A375 (cell line): ENCODE measurements at places on chromosomes 5 and 9. TPM values are rescaled to one million over a fixed set of nuclear protein-coding genes. Genes with fewer than 3 reads are reported as not detected.

PLPPR1 gene
- not detected in 2 replicates for total RNA-seq

APBB3 gene
- total RNA-seq = 21.5 and 23.7 TPM in 2 replicates

PPP3R2 gene
- total RNA-seq = not detected in 2 replicates

BRD3 gene
- 8.0 and 9.8 TPM in 2 replicates for total RNA-seq

SELENOP gene
- 0.49 TPM in 1 of 2 replicates, not detected in the other for total RNA-seq

OBP2B gene
- total RNA-seq = not detected in 2 replicates

ENTPD2 gene
- total RNA-seq = not detected in 2 replicates

CIZ1 gene
- total RNA-seq = 71.0 and 84.0 TPM in 2 replicates

WNT8A gene
- not detected in 2 replicates for total RNA-seq

S1PR3 gene
- not detected in 2 replicates for total RNA-seq

RHOBTB3 gene
- total RNA-seq = 54.3 and 63.5 TPM in 2 replicates

ROR2 gene
- total RNA-seq = 0.15 TPM in 1 of 2 replicates, not detected in the other

PCDHA10 gene
- 1.5 and 1.8 TPM in 2 replicates for total RNA-seq

SOHLH1 gene
- not detected in 2 replicates for total RNA-seq

PCDHA9 gene
- total RNA-seq = 1.8 and 2.2 TPM in 2 replicates

LRRC26 gene
- total RNA-seq = not detected in 2 replicates

MUSK gene
- not detected in 2 replicates for total RNA-seq

SCGB3A2 gene
- not detected in 2 replicates for total RNA-seq

PCSK1 gene
- 9.8 and 14.1 TPM in 2 replicates for total RNA-seq

RFX3 gene
- total RNA-seq = 5.1 and 9.2 TPM in 2 replicates

MARCHF3 gene
- total RNA-seq = 0.27 and 0.83 TPM in 2 replicates

FBLL1 gene
- 1.8 and 7.6 TPM in 2 replicates for total RNA-seq

SLCO4C1 gene
- total RNA-seq = 0.48 and 0.87 TPM in 2 replicates

ZDHHC12 gene
- 54.5 and 62.5 TPM in 2 replicates for total RNA-seq

FST gene
- 185 and 194 TPM in 2 replicates for total RNA-seq

NSMF gene
- total RNA-seq = 34.7 and 38.6 TPM in 2 replicates

RAD23B gene
- total RNA-seq = 72.9 and 76.4 TPM in 2 replicates

ZNG1F gene
- 18.3 and 118 TPM in 2 replicates for total RNA-seq

CRB2 gene
- total RNA-seq = not detected in 2 replicates

CMYA5 gene
- total RNA-seq = 0.21 and 0.30 TPM in 2 replicates
